ENCODE measurements at places on chromosomes 3 and 15.

GRCh38 chr3:46542801-46543201, 23.3 kb downstream of the LRRC2 start:
- no peak for DNase-seq

DNA sequence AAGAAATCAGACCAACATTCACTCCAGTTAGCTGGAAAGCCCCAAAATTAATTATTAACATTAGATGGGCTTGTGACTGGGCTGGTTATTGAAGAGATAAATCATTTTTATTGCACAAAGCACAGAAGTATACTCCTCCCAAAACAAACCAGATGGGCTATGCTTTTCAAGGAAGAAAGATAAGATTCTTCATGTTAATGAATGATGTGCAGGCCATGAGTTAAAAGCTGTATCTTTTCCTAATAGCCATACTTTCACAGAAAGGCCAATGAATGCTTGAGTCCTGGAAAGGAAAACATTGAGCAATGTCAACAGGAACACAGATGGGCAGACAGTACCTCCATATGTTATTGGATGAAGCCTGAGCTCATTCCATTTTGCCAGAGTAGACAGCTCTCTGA, 55.4 kb downstream of the OCA2 start:
- no peak for DNase-seq

GRCh38 chr15:59266028-59266427, 59.4 kb downstream of the LDHAL6B start:
- no peak for DNase-seq

DNA sequence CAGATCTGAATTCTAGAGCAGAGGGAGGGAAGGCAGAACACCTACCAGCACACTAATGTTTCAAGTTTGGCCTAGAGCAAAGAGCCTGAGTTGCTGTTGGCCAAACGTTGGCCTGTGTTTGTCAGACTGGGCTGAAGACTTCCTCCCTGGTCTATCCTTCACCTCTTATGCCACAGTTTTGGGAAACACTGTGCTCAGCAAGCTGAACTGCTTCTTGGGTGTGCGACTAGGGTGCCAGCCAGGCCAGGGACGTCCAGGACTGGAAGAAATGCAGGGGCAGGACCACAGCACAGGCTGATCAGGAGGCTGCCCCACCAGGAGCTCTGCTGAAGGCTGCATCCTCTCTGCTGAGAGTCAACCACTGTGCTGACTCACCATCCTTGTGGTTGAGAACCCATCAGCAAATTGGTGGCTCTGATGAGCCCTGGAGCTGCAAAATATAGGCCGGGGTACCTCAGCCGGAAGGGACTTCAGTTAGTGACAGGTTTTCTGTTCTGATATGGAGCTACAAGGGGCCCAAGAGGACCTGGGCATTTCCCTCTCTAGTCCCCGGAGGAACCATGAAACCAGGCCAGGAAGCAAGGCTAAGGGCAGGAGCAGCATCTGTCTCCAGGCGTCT, 131.6 kb upstream of the RASGRP1 start:
- DNase-seq: no peak

DNA sequence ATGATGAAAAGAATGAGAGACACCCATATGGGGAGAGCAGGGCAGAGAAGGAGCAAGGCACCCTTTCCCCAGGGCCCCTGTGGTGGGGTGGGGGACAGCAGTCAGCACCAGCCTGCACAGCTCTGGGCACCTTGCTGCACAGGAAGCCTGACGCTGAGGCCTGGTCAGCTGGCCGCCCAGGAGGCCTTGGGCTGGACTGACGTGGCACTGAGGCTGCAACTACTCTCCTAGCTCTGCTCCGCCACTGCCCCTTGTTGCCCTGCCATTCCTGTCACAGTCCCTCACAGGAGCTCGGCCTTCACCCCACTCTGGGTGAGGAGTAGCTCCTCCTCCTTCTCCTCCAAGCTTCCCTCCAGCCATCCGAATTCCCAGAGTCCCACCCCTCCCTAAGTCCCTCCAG, 99.7 kb downstream of the CPN2 start:
- DNase-seq: no peak

DNA sequence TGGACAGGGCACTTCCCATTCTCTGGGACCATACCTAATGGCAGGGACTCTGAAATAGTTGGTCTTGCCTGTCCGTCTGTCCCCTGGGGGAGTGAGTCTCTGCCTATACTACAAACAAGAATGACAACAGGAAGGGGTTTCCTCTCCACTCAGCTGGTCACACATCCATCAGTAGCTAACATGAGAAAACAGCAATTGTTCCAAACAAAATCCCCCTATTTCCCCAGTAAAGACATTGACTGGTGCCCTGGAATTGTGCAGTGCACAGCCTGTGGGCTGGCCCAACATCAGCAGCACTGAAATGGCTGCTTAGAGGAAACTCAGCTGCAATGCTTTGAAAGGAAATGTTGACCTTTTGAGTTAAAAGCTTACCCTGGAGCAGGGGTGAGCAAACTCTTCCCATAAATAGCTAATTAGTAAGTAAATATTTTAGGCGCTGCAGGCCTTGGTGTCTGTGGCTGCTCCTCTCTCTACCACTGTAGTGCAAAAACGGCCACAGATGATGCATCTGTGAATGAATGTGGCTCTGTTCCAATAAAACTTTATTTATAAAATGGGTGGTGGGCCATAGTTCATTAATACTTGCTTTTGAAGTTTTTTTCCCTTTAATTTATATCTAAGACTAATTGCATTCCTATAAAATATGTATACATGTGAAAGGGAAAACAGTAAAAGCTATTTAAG, 174.3 kb downstream of the KLF13 start:
- no peak for DNase-seq

DNA sequence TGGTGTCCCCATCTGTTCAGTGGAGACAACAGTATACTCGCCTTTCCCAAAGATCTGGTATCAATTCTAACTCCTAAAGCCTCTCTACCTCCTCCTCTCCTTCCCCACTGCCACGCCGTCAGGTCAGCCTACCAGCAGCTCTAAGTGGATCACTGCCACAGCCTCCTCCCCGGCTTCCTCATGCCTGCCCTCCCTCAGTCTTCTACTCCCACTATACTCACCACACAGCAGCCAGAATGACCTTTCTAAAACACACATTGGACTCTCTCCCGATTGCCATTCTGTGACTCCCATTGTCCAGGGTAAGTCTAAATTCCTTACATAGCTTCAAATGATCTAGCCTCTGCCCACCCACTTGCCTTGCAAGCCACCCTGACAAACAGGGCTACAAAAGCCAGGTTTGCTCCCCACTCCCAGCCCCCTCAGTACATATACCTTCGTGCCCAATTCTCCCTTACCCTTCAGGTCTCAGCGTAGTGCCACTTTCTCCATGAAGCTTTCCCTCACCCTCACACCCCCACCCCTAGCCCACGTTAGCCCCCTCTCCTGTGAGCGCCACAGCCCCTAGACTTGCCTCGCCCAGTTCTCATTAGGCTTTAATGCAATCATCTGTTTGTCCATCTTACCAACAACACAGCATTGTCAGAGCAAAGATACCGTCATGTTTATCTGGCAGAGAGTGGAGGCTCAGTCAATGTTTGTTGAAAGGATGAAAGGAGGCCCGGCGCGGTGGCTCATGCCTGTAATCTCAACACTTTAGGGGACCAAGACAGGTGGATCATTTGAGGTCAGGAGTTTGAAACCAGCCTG, 9.5 kb upstream of the SEMA7A start:
- no peak for DNase-seq

DNA sequence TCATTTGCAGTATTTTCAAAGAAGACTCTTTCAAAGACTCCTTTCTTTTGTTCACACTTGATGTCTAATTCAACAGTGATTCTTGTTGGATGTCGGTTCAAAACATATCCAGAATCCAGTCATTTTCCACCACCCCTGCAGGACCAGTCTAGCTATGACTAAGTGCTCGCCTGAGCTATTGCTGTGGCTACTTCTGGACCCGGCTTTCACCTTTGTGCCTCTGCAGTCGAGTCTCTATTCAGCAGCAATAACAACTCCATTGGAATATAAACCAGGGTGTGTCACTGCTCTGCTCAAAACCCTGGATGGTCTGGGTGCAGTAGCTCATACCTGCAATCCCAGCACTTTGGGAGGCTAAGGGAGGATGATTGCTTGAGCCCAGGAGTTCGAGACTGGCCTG, 55.0 kb downstream of the PRICKLE2 start:
- DNase-seq: no peak

GRCh38 chr3:65851827-65852226, 186.9 kb downstream of the MAGI1 start:
- no peak for DNase-seq

DNA sequence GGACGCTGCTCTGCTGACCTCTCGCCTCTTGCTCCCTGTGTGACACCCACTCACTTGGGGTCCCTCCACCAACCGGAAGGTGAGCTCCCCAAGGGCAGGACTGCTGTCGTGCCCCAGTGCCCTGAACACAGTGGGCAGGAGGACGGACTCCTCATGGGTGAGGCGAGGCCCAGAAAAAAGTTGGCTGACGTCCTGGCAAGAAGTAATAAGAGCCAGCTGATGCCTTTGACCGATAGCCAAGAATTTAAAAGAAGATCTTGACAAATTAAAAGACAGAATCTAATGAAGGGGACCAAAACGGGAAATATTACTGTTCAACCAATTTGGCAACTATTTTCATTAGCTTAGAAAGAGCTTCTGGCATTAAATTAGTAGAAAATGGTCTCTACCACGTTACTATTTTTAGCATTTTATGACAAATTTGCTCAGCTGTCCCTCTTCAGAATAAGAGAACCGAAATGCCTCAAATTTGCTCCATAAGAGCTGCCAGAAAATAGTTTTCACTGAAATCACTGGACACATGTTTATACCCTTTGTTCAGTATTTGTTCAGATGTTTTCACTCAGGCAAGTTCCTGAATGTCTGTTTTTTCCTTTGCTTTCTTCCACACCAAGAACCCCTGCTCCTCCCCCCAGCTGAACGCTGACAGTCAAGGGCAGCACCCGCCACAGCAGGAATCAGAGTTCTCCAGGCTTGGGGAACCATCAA, 60.5 kb downstream of the XXYLT1 start:
- DNase-seq: no peak
